ENCODE measurements at places on chromosomes 11 and 22.

- DNase-seq = no peak
Measured at GRCh38 chr22:50260801-50261614, 475 bp downstream of the MAPK12 start.

- no peak for DNase-seq
Measured at GRCh38 chr11:9123595-9124304, 32.4 kb upstream of the SCUBE2 start.

DNA sequence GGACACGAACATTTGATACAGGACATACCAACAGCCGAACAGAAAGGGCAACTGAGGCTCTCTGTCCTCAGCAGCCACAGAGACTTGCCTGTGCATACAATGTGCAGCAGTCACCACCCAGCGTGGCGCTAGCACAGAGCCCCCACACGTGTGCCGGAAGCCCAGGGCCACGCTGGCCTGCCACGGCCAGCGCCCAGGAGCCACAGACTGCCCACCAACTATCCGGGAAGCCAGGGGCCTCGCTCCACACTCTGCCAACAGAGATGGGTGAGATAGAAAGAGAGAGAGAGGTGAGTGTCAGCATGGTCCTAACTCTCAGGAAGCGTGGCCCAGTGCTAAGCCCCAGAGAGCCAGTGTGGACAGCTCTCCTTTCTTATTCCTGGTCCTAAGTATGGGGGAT lies 11.7 kb downstream of the TMPRSS5 start:
- no peak for DNase-seq

GRCh38 chr11:34260072-34260575 lies 97.7 kb downstream of the ABTB2 start:
- DNase-seq = no peak

GRCh38 chr11:76592025-76592914 lies 78.3 kb downstream of the LRRC32 start:
- DNase-seq = no peak

- no peak for DNase-seq
Measured at GRCh38 chr22:50329236-50329635, 2.4 kb upstream of the DENND6B start.

DNA sequence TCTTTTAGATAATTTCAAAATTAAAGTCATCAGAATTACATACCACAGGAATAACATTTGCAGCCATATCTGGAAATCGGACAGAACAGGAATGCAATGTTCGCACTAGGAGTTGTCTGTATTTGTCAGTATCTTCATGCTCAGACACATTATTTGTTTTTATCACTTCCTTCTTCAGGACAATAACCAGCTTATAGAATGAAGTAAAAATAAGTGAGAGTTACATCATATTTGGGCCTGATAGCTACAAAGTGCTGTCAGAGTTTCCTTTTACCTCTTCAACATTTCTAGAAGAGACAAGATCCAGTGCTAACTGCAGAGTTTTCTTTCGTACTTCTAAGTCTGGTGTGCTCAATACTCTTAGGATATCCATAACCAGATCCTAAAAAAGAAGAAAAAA lies 18.9 kb downstream of the COPB1 start:
- no peak for DNase-seq

DNA sequence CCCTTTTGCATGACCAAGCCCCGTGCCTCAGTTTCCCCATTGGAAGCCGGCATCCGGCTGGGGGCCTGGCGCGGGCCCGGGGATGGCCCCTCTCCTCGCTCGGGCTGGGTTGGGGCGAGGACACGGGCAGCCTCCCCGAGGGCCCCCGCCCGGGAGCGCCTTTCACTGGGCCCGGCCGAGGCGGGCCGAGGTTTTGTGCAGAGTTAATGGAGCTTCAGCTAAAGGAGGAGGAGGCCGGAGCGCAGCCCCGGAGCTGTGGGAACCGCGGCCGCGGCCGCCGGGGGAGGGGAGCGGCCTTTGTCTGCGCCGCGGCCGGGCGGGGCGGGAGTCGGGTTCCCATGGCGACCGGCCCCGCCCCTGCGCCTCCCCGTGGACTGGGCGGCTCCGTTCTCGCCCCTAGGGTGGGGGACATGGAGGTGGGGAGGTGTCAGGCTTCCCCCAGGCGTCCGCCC lies 1.4 kb upstream of the MAPK11 start:
- peak; percentile 77 for DNase-seq

- no peak for DNase-seq
Measured at GRCh38 chr11:104222464-104222863, 58.5 kb upstream of the PDGFD start.

DNA sequence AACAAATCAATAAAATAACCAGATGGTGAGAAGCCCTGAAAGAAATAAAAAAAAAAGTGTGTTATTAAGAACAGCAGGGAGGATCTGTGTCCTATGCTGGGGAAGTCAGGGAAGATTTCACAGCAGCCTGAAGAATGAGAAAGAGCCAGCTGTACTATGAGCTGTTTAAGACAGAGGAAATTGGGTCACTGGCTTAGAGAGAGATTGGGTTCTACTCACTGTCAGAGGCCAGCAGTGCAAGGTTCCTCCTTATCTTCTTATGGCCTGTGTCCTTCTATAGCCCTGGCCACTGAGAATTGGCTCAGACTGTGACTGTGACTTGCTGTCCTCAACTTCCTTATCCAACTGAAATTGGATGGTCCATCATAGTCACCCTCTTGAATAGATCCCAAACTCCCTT lies 54.8 kb upstream of the FDX1 start:
- DNase-seq = no peak

- no peak for DNase-seq
Measured at GRCh38 chr11:70440206-70440605, 41.9 kb downstream of the CTTN start.

- DNase-seq = no peak
Measured at GRCh38 chr11:75721852-75722668, 4.4 kb downstream of the MOGAT2 start.

DNA sequence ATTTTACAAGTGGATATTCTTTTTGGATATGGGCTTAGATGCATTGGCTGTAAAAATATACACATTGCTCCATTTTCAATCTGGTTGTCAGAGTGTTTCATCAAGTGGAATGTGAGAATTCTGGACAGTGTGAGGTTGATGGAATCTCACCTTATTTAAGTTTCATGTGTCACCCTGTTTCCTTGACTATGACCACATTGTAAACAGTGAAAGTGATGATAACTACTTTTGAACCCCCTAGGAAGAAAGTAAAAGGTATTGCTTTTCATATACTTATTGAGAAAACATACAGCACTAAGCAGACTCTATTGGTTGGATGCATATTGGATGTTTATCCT lies 490.5 kb upstream of the RAG2 start:
- DNase-seq = no peak

GRCh38 chr11:108599978-108600377 lies 6.4 kb upstream of the EXPH5 start:
- DNase-seq = no peak

- no peak for DNase-seq
Measured at GRCh38 chr11:61896665-61897386, 5.5 kb upstream of the FADS3 start.

DNA sequence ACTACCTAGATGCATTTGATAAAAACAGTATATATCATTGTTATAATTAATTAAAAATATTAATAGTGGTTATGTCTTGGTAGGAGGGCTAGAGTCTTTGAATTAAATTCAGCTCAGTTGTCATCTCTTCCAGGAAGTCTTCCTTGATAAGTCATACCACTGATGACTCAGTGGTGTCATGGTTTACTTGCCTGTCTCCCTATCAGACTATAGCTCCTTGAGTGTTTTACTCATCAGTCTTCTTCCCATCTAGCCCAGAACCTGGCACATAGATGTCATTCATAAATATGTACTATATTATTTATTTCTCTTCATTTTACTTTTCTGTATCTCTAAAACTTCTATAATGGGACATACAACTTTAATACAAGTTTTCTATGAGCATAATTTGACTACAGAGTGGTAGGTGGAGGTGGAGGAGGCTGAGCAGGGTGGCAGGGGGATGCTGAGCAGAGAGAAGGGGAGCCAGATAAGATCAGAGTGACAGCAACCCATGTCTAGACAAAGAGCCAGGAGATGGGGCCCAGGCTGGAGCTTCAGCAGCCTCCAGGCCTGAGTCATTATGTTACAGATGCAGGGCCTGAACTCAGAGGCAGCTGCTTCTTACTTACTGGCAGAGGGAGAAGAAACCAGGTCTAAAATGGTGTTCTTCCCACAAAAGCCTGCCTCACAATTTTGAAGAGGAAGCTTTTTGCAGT lies 82.3 kb upstream of the PHOX2A start:
- no peak for DNase-seq

DNA sequence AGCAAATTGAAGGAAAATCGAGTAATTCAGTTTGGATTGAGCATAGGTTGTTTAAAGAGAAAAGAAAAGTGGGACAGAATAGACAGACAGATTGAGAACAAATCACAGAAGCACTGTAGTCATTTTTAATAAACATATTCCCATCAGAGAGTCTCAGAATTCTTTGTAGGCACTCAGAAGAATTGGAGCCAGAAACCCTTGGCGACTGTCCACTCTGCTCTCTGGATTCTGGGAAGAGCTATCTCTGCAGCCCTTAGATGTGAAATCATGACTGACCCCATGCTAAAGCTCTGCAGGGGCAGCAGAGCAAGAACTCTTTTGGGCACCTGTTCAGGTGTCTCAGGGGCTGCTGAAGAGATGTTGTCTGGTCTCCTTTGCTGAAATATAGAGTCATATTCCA lies 223.7 kb upstream of the KIRREL3 start:
- no peak for DNase-seq

GRCh38 chr22:20777420-20778177 lies 3.7 kb downstream of the SERPIND1 start:
- DNase-seq = no peak

DNA sequence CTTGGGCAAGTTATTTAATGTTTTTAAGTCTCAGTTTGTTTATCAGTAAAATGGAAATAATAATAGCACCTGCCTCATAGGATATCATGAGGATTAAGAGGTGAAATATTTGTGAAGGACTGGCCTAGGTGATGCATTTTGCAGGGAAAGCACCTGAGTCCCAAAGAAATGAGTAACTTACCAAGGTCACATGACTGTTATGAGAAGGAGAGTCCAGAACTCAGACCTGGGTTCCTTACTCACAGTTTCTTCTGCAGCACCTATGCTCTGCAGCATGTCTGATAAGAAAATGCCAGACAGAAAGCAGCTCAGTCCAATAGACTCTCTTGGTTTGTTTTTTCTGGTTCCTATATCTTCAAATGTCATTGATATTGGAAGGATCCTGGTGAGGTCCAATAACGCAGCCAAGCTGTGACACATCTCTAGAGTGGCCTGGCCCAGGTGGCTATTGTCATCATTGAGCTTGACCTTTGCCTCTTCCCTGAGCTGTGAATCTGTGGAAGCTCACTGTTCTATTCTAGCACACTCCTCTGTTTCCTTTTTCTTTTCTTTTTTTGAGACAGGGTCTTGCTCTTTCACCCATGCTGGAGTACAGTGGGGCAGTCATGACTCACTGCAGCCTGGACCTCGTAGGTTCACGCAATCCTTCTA lies 174.7 kb upstream of the NAV2 start:
- DNase-seq = no peak

DNA sequence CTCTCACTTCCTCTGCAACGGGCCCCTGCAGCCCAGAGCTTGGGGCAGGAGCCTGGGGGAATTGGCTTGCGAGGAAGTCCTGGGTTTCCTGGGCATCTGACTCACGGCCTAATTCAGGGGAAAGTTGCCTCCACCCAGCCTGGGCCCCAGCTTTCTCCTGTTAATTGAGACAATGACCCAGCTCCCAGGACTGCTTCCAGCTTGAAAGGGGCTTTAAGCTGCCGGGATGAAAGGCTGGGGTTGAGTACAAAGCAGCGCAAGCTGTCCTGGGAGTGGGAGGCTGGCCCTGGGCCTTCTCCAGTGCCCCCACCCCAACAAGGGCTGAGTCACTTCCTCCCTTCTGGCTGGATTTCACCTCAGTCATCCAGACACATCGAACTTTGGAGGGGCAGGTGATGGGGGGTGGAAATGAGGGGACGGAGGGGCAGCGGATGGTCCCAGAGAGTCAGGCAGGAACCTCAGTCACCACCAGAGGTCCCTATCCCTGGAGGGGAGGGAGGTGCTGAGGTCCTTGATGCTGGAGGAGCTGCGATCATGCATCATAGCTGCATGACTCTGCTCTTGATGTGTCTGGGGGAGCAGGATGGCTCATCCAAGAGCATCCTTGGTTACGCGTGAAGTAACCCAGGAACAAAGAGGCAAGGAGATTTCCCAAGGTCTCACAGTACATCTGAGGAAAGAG lies 30.1 kb upstream of the OAF start:
- no peak for DNase-seq
